ENCODE measurements at places on chromosomes 7 and 10.

DNA sequence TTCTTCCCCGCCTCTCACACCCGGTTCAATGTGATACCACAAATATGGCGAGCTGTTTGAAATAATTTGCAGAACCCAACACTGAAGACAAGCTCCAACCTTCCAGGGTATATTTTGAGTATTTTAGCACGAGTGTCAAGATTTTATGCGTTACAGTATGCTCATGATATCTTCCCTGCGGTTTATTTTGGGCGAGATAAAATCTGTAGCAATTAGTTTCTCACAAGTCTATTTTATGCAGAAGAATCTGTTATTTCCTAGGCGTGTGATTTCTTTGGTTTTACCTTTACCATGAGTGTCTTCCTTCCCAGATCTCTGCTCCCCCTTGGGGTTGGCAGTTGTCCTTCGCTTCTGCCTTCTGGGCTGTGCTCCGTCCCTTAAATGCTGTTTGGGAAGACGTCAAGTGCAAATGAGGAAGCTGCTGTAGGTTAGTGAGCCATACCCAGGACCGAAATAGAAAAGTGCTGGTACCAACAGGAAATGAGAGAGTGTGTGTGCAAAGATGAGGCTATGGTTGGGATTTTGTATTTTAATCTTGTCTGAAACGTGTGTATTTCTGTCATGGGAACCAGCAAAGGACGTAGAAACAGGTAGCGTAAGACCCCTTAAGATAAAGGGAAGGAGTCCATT is 299.8 kb downstream of the KLF6 start:
- DNase-seq, result no peak

DNA sequence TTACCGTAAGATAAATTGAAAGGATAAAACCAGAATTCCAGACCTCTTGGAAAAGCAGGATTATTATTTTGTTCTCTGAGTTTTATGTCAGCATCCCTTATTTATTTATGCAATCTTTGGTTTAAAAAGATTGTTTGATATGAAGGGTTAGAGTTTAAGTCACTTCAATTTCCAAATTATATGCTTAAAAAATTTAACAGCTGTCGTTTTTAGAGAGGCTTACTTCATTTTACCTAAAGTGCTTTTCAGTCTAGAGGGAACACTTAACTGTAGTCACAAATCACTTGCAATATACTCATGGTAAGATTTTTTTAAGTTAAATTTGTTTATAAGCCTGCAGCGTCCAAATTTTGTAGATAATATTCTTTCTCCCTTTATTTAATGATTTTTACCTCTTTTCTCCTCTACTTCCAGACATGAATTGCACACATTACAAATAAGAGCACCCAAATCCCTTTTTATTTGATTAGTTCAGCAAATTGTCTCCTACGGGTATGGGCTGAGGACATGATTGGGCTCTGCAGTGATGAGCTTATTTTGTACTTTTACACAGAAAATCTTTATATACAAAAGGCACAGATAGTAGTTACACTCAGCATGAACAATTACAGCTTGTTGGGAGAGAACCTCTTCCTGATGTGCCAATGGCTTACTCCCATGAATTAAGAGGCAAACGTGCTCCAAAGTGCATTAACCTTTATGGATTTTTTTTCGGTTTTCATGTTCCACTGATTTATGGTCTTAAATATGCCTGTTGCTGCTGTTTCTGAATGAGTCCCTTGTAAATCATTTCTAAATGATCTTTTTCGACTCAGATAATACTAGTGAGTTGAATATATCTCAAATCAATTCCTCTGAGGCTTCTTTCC is 319.3 kb upstream of the LRGUK start:
- no peak for DNase-seq

- no peak for DNase-seq
Observed at GRCh38 chr7:92244808-92245486, 767 bp downstream of the KRIT1 start.

GRCh38 chr7:82760074-82760473 is 316.5 kb upstream of the CACNA2D1 start:
- no peak for DNase-seq

DNA sequence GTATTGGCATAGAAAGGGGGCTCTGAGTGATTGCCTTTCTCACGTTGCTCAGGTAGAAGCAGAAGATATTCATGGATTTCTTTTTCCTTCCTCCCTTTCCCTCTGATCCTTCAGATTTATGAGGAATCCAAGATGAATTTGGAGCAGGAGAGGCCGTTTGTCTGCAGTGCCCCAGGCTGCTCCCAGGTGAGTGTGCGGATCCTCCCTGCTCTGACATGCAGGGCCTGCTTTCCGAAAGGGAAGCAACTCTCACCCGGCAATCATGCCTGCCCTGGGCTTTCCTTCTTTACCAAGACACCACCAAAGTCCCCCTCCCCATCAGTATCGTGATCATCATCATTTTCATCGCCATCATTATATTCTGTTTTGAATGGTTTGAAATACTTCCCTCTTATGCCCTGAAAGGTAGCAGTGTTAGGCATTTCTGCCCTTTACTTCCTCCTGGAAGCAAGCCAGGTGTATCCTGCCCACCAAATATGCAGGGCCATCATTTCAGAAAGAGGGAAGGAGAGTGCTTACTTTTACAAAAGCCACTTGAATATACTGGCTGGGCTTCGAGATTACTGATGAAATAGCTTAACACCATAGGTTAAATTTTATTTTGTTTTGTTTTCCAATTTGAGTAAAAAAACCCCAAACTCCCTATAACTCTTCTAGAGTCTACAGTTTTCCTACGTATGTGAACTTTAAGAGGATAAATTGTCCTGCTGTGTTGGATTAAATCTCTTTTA is 75.9 kb downstream of the CREB5 start:
- no peak for DNase-seq

Data from stimulated activated CD8-positive, alpha-beta memory T cell treated with anti-CD3 and anti-CD28 coated beads, Interleukin-7, amount 100 ng/mL, for 4 hours (primary cell).